ENCODE measurements at places on chromosomes 2 and 18.
A peak's percentile ranks its signal among the peaks of the same experiment; 100 is the strongest.

DNA sequence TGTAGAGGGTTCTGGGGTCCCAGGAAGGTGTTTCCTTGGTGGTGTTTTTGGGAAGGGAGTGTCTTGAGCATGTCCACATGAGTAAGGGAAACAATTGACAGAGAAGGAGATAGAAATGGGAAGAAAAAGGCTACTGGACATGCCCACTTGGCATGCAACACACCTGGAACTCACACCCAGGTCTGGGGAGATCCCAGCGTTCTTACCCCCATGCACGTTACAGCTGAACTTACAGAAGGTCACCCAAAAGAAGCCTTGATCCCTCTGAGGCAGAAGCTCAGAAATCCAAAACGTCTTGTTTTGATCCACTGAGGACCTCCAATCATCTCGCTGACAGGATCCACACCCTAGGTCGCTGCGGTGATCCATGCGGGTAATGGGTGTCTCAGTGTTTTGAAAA, 142.0 kb downstream of the ZNF516 start:
- DNase-seq = no peak

- DNase-seq = no peak
These were observed 25.8 kb upstream of the LRP2 start for GRCh38 chr2:169388161-169388560.

- no peak for DNase-seq
These were observed 142.6 kb upstream of the SPRED2 start for GRCh38 chr2:65574993-65575392.

GRCh38 chr2:42568401-42569115, at the start of gene MTA3:
TSS of gene MTA3 (plus strand) at chr2:42568632. CDS start at chr2:42568746, 114 bp downstream.
- peak; percentile 52 for DNase-seq

DNA sequence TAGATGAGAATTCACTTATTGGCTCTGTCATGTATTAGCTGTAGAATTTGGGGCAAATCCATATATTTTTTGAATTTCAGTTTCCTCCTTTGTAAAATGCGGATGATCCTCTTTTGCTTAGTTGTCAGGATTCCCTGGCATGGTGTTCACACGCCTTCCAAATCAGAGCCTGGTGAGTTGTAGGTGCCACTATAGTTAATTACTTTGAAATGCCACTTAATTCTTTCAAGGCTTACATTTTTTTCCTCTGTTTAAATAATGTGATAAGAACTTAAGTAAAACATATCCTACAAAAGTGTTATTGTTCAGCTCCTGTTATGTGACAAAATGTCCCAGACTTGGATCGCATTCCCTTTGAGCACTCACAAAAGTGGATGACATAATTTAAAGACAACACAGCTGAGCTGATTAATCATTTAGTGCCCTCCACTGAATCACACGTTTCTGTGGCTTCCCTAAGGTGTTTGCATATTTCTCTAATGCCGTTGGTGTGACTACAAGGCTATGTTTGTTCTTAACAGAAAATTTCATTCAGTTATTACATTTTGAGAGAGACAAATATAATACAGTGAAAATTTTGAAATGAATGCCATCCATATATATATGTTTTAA, 471.2 kb upstream of the CHST9 start:
- no peak for DNase-seq

DNA sequence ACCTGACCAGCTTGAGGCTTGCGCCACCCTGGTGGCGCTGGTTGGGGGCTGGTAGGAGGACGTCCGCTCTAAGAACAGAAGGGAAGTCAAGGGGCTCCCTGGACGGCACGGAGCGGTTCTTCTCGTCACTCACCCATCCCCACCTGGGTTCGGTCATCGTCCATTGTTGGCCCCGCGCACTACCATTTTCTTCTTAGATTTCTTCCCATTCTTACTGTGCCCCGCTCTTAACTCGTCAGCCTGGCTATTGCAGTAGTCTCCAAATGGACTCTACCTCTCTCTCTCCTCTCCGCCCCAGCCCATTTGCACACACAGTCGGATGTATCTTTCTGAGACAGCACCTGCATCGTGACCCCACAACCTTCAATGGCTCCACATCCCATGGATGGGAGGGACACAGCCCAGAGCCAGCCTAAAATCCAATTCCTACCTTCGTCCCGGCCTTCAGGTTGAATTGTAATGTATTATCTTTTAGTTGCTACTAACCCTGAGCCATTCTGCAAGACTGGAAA, 814 bp upstream of the RAB1A start:
- no peak for DNase-seq

DNA sequence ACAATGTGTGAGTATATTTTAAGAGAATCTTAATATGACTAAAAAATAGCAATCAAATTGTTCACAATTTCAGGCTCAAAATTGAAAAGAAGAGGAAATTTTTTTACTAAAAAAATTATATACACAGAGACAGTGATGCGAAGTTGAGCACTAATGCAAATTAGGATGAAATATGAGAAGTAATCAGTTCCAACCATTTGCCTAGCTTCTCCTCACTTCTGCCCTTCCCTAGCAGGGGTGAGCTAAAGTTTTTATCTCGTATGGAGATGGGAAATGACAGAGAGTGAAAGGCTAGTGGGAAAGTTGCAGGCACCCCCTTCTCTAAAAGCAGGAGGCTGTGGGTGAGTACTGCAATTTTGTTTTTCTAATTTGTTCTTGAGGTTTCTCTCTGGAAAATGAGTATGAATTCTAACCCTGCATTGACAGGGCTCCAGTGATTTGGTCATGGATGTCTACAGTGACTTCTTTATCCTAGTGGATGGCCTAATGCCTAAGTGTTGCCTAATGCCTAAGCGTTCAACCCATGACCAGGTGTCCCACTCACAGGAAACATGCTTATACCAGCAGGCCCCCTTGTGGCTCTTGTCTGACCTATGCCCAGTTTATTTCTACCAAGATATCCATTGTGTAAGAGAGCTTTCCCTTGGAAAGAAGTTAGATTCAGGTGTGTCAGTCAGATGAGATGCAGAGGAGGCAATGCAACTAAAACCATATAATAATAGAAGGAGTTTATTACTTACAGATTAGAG, 78.0 kb upstream of the HNMT start:
- no peak for DNase-seq

DNA sequence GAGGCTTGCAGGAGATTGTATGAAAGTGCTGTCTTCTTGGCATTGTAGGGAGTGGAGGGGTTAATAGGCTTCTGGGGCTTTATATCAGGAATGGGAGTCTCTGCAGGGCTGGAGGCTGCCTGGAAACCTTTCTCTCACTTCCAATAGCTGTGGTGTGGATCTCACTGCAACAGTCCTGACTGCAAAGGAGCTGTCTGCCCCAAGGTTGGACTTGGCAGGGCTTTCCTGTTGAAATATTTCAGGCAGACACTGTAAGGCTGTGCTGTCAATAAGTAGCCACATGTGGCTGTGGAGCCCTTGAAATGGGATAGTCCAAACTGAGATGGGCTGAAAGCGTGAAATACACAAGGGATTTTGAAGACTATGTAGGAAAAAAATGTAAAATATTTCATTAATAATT, 399.1 kb upstream of the SPRED2 start:
- no peak for DNase-seq

DNA sequence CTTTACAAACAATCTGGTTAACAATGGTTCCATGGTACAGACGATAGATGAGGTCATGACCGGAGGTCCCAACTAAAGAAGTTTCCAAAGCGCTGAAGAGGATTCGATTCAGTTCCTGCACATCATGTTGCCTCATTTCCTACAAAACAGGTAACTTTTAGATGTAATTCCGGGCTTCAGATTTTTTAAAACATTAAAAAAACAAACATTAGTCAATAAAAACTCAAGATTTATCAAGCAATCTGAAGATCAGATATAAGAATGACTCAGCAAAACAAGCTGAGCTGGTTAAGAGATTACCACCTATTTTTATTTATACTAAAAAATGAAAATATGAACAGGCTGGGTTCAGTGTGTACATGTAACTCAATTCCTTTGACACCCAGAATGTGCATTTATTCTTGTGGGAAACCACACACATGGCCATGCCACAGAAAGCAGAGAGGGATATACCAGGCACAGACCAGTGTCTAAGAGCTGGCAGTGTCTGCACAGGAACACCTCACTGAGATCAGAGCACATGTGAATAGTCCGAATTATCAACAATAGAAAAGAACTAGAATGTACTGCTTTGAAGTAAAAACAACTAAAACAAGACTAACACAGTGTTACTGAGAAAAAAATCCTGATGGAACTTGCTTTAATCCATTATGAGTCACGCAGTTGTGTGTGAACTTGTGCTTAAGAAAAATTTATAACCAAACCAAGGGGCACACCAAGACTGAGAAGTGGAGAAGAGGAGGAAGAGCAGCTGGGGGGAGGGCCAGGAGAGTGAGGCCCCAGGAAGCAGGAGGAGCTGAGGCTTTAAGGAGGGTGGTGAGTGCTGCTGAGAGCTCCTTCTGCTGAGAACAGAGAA, 9.5 kb downstream of the USP40 start:
- DNase-seq = no peak

DNA sequence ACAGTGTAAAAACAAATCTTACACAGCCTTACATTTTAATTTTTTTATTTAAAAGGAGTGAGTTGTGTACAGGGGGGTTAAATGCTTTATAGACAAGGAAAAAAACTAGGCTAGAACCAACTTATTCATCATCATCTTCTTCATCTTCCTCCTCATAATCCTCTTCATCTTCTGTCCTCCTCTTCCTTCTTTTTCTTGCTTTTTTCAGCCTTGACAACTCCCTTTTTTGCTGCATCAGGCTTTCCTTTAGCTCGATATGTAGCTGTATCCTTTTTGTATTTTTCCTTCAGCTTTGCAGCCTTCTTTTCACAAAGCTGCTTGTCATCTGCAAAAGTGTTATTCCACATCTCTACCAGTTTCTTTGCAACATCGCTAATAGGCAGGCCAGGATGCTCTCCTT, 113.6 kb upstream of the SP5 start:
- DNase-seq = no peak

DNA sequence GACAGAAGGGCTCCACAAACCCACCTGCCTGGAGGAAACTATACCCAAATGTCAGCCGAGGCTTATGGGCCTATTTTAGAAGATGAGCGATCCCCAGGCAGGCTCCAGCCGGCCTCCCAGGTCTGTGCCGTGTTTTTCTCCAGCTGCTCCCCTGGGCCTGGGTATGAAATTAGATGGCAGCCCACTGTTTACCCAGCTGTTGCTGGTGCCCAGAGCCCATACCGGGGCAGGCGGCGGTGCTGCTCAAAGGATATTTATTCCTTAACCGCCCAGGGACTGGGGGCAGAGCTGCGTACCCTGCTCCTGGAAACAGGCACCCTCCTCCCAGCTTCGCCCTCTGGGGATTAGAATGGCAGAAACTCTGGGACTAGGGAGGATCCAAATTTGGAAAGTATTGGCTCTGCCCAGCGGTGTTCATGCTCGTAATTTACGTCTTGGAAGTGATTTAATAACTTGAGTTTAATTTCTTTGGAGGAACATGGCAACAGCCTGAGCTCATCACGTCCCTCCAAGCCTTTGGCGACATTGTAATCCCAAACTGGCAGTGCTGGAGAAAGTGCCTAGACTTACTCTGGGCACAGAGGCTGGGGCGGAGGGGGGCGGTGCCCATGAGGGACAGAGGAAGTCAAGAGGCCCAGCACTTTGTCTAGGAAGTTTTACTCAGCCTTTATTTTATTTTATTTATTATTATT, 199.2 kb downstream of the KLHL29 start:
- DNase-seq = no peak

DNA sequence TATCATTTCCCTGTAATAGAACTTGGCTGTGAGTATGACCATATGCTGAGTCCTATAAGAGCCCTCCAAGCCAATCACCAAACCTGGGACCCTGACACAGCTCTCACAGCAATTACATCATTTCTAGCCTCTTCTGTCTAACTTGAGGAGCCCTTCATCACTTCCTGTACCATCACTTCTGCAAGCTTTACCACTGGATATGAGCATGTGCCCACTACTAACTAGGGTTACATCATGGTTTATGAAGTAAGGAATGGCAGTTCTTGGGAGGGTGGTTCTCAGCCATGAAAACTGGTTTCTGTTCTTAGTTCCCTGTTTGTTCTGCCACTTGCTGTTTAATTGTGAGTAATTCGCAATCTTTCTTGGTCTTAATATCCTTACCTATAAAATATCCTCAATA, 31.0 kb upstream of the EPB41L3 start:
- DNase-seq = no peak

DNA sequence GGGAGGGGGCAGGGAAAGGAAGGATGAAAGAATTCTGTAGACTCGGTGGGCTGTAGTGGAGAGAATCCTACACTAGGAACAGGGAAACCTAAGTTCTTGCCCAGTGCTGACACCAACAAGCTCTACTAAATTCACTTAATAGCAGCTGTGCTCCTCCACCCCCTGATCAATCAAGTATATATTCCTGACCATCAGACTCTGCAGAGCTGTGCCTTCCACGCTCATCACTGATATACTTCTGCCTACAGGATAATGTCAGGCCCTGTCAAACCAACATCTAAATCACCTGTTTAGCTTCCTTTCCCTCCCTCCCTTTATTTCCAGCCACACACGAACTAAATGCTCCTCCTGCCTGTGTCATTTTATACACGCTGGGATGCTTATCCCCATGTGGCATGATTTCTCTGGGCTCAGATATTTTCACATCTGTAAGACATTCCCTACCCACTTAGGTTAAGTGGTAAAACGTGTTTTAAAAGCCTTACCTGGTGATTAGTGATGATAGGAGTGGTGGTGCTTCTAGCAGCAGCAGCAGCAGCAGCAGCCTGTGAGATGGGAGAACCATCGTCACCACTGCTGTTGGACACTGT, 301.9 kb downstream of the LRRTM1 start:
- no peak for DNase-seq

GRCh38 chr2:25026008-25026530, 15.8 kb upstream of the EFR3B start:
- DNase-seq = no peak

GRCh38 chr2:58688813-58689212, 447.7 kb upstream of the FANCL start:
- DNase-seq = no peak

GRCh38 chr18:46565256-46565655, 91.8 kb downstream of the LOXHD1 start:
- no peak for DNase-seq

- DNase-seq = no peak
These were observed 176.3 kb downstream of the EIPR1 start for GRCh38 chr2:3201281-3201680.

GRCh38 chr18:23838801-23839366, 149.6 kb downstream of the LAMA3 start:
- DNase-seq = no peak

DNA sequence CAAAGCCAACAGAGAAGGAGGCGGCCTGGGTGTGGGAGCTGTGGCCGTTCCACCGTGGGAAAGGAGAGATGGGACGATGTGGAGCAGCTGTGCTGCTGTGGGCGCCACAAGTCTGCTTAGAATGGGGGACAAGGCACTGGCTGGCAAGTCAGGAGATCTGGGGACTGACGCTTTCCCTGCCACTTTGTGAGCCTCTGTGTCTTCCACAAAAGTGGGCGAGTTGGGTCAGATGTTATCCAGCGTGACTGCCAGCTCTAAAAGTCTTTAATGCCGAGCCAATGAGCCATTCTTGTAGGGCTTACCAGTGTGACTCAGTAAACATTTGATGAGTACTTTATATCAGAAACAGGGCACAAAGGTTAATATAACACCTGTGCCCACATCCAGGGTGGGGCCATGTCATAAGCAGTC, 113.6 kb upstream of the MGAT5 start:
- no peak for DNase-seq
